ENCODE measurements at places on chromosomes 11 and 22.

DNA sequence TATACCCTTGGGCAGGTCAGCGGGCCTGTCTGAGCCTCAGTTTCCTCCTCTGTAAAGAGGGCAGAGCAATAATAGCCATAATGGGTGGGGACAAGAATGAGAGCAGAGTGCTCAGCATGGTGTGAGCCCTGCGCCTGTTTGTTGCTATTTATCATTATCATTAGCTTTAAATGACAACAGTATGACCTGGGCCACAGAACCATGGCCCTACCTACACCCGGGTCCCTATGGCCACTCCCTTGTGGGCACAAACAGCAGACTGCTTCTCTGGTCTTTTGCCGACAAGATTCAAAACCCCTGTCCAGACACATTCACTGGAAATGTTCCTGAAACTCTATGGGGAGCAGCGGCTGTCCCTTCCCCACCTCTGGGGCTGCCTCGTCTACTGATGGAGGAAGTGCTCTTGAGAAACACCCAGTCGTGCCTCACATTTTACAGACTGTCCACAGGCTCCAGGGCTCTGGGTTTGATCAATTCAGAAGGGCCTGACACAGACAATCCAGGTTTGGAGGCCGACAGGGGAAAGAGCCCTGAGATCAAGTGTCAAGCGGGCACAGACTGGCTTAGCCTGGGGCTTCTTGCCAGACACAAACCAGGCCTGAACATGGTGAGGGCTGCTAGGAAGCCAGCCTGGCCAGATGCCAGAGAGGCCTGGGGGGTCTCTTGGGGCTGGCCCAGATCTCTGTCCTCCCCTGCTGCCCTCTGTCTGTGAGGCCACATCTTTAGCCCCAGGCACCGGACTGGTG is 112.5 kb upstream of the CD82 start:
- no peak for DNase-seq

GRCh38 chr11:68165601-68166000 is 44.4 kb upstream of the CHKA start:
- DNase-seq, result no peak

- peak; percentile 53 for DNase-seq
Measured at GRCh38 chr11:20154381-20154780, 5.9 kb downstream of the DBX1 start.

DNA sequence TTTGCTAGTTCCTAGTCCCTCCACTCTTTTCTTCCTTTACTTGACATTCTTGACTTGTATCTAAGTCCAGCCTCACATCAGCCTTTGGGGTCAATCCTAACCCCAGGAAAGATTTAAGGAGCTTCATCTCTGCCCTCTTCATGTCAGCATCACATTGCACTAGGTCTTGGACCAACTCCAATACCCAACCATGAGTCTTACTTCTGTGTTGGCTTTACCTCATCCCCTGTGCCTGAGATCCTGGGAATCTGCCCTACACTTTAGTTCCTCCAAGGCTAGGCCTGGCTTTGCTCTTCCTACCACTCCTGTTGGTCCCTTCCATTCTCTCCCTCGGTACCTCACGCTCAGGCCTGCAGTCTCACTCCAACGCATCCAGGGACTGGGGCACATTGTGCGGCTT is 117.0 kb downstream of the SLC1A2 start:
- DNase-seq, result no peak

- no peak for DNase-seq
Measured at GRCh38 chr22:45397806-45398205, 15.6 kb downstream of the SMC1B start.

GRCh38 chr11:26076233-26076990 is 255.5 kb upstream of the ANO3 start:
- DNase-seq, result no peak

GRCh38 chr11:66843776-66844495 is 695 bp downstream of the RCE1 start:
- no peak for DNase-seq

- no peak for DNase-seq
Measured at GRCh38 chr11:104898685-104899013, 389 bp upstream of the CASP12 start.

GRCh38 chr11:15169815-15170551 is 55.3 kb downstream of the INSC start:
- no peak for DNase-seq

GRCh38 chr11:118887206-118887605 is 3.5 kb downstream of the CXCR5 start:
- no peak for DNase-seq

DNA sequence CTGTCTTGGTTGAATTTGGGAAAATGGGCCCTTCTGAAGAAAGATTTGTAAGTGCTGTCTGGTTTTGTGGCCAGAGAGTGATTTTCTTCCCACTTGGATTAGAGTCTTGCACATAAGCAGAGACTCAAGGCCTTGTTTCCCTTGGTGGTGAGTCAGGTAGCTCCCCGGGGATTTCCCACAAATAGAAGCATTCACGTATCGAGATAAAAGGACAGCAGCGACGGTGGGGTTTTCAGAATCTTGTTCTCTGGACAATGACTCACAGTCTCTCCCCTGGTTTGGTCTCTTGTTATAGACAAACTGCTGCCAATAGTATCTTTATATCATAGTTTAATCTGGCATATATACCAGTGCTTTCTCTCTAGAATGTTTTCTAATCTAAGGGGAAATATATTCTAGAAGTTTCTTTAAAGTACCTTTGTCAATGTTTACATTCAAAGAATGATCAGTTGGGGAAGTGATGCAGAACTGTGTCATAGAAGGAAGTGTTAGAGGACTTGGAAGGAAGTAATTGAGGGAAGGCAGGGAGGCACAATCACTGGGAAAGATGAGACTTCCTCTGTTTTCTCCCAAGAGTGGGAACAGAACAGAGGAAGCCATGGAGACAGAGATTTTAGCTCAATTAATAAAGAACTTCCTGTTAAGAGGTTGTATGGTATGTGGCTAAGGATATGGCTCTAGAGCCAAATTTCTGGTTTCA is 18.1 kb downstream of the POLA2 start:
- DNase-seq, result peak; percentile 80

DNA sequence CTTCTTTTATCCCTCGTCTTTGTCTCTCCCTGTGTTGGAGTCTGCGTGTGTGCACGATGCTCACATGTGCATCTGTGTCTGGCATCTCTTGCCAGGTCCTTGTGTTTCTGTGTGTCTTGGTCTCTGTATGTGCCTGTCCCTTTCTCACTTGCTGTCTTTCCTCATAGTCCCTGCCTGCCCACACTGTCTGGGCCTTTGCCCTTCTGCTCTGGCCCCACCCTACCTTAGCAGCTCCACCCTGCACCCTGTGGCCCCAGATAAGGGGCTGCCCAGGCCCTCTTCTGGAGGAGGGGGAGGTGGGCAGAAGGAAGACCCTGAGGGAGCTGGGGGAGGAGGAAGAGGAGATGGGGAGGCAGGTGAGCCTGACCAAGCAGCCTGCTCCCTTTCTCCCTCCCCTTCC is 2.8 kb downstream of the EHBP1L1 start:
- DNase-seq, result no peak

DNA sequence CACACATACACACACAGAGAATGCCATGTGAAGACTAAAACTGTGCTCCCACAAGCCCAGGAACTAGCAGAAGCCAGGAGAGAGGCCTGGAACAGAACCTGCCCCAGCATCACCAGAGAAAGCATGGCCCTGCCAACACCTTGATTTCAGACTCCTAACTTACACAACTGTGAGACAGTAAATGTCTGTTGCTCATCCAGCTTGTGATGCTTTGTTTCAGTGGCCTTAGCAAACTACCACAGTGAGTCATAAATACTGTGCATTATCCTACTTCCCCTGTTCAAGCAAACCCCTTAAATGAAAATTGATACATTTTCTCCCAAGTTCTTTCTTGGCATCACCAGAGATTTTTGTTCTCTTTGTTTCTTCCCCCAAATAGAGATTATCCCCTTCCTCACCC is 1539.4 kb upstream of the TENM4 start:
- no peak for DNase-seq

DNA sequence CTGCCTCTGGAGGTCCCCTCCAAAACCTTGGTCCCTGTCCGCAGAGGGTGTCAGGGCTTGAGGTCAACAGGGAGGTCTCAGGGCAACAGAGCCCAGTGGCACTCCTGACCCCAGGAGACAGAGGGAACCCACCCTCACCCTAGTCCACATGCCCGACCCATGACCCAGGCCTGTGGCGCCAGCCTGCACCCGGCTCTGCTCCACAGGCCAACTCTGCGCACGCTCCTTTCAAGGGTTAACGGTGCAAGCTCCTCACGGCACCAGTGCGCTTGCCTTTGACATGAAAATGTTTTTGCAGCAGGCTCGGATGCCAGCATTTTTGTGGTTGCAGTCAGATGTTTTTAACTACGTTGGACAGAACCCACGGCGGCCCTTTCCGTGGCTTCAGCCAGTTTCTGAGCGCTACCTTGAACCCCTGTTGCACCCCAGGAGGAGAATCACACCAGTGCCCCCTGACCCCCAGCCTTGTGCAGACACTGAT is 68.6 kb downstream of the CDKN1C start:
- peak; percentile 46 for DNase-seq

- DNase-seq, result no peak
Measured at GRCh38 chr11:721741-722345, 15.8 kb downstream of the EPS8L2 start.

GRCh38 chr11:122796128-122796717 is 42.1 kb upstream of the CRTAM start:
- DNase-seq, result no peak

DNA sequence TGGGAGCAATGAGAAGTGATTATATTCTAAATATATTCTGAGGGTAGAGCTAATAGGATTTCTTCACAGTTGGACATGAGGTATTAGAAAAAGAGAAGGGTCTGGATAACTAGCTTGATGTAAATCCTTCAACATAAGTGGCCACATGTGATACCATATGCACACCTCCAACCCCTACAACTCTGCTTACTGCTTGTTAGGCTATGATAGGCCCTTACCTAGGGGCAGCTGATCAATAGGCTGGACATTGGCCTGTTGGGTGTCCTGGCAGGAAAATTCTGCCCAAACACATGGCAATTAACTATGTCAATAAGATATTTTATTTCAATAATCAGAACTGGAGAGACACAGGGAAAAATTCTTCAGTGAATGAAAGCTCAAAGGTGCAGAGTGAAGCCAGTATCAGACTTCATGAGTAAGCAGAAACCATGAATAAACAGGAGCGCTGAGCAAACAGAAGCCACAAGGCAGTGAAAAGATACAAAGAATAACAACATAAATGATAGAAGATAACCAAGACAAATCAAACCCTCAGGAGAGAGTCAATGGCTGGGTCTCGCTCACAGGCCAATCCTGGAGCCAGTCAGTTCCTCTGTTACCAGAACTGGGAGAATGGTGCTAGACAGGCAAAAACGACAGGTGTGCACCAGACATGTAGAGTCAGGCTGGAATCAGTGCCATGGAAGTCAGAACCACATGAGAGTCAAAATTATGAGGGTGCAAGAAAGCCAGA is 46.3 kb upstream of the PSMA1 start:
- no peak for DNase-seq

GRCh38 chr22:24521791-24522245 is 26.7 kb downstream of the UPB1 start:
- DNase-seq, result no peak

GRCh38 chr11:93577286-93577685 is 34.1 kb upstream of the SMCO4 start:
- DNase-seq, result peak; percentile 35

DNA sequence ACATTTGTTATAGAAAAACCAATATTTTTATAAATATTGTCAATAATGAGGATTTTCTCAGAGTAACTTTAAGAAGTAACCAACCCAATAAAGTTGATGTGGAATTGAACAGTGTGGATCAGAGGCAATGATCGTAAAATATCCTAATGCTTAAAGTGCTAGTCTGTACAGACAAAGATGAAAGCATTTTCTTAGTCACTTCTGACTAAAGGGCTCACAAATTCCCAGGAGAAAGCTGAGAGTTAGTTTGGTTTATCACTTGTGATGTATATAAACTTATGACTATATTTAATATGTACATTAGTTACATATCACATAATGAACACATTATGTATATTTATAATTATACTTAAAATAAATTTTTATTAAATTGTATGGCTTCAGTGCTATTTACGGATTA is 25.4 kb upstream of the DDI1 start:
- DNase-seq, result no peak

DNA sequence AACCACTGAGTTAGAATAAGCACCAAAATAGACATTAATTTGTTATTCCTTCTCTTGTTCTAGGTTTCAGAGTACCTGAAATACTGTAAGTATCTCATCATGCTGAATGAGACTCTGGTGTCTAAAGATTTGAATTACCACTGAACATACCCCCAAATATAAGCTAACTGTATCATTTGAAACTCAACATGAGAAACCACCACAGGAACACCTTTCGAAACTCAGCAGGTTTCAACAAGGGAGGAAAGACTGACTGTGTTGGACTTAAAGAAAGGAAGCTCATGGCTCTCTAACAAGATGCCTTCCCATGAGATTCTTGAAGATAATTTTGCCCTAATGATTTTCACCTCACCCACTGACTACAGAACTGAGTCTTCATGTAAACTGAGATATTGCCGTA is 37.0 kb downstream of the PRCP start:
- DNase-seq, result no peak

- DNase-seq, result no peak
Measured at GRCh38 chr11:19652623-19653375, 59.8 kb upstream of the NAV2 start.

- DNase-seq, result no peak
Measured at GRCh38 chr11:61603667-61604066, 22.8 kb upstream of the SYT7 start.

GRCh38 chr22:46586123-46586519 is 34.1 kb upstream of the GRAMD4 start:
- DNase-seq, result no peak

DNA sequence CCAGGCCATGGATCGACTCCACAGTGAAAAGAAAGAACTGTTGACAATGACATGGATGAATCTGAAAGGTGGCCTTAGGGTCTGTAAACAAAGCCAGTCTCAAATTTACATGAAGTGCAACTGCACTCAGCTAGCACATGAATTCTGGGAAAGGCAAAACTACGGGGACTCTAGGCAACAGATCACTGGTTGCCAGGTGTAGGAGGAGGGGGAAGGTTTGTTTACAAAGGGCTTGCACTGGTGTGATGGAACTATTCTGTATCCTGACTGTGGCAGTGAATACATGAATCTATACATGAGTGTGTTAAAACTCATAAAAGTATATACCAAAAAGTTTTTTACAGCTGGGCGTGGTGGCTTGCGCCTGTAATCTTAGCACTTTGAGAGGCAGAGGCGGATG is 27.3 kb downstream of the ALX4 start:
- no peak for DNase-seq

DNA sequence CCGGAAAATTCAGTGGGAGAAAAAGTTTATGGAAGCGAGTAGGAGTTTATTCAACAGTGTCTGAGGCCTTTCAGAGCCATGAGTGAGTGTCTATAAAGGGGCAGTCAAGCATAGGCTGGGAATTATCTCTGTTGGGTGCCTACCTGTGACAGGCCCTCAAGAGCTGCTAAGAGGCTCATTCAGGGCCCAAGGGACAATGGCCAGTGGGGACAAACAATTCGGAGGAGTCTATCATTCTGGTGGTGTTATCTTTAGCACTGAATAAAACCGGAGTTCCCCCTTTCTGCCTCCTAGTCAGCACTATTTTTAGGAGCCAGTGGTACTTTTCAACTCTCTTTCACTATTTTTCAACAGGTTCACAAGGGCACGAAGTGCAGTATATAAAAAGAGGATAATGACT is 89.5 kb upstream of the HTATIP2 start:
- DNase-seq, result no peak

GRCh38 chr22:30121960-30122359 is 41.7 kb downstream of the HORMAD2 start:
- DNase-seq, result no peak

- no peak for DNase-seq
Measured at GRCh38 chr11:94245121-94245520, 59.3 kb upstream of the IZUMO1R start.

Data from fibroblast of skin of left quadriceps (primary cell).